NCI-H460 (cell line): ENCODE measurements at places on chromosomes 12 and 14.

GRCh38 chr14:91609161-91609560, 99.1 kb upstream of the PPP4R3A start:
- DNase-seq: no peak

DNA sequence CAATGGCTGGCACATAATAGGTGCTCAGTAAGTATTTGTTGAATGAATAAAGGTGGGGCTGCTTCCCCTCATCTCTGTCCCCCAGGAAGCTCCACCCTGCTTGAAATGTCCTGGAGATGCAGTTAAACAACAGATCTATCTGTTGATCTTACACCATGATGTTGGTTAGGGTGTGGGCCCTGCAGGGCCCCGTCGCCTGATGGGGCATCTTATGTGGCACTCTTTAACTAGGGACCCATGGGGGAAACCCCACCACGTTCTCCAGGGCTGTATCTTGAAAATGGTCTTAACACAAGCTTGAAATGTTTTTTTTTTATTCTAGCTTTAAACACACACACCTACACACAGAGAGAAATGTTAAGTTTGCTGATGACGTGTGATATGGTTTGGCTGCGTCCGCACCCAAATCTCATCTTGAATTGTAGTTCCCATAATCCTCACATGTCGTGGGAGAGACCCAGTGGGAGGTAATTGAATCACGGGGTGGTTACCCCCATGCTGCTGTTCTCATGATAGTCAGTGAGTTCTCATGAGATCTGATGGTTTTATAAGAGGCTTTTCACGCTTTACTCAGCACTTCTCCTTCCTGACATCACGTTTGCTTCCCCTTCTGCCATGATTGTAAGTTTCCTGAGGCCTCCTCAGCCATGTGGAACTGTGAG, 741.7 kb downstream of the VRK1 start:
- no peak for DNase-seq

DNA sequence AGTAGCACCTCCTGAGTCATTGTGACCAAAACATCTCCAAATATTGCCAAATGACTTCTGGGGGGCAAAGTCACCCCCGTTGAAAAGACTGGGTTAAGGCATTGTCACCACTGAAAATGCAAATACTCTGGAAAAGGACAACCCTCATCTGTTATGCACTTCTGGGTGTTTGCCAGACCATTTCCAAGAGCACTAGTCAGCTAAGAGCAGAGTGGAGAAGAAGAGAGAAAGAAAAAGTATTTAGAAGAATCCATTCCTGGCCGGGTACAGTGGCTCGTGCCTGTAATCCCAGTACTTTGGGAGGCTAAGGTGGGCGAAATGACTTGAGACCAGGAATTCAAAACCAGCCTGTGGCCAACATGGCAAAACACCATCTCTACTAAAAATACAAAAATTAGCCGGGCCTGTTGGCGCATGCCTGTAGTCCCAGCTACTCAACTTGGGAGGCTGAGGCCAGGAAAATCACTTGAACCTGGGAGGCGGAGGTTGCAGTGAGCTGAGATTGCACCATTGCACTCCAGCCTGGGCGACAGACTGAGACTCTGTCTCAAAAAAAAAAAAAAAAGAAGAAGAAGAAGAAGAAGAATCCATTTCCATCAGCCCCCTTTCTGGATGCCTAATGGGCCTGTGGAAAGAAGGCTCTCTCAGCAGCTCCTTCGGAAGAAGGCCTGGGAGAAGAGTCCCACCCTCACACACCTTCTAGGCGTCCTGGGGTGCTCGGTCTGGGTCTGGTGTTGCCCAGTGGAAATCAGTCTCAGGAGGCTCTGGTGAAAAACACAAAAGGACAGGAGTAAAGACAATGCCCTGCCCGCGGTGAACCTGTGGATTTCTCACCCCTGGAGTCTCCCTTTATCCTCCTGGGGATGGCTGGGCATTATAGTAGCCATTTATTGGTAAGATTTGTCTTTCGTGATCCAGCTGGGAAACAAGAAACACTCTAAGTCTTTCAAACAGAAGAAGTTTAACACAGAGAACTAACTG, 3.5 kb upstream of the LTBR start:
- DNase-seq: no peak

GRCh38 chr14:75579338-75579864, 981 bp downstream of the FLVCR2 start:
- DNase-seq: no peak

DNA sequence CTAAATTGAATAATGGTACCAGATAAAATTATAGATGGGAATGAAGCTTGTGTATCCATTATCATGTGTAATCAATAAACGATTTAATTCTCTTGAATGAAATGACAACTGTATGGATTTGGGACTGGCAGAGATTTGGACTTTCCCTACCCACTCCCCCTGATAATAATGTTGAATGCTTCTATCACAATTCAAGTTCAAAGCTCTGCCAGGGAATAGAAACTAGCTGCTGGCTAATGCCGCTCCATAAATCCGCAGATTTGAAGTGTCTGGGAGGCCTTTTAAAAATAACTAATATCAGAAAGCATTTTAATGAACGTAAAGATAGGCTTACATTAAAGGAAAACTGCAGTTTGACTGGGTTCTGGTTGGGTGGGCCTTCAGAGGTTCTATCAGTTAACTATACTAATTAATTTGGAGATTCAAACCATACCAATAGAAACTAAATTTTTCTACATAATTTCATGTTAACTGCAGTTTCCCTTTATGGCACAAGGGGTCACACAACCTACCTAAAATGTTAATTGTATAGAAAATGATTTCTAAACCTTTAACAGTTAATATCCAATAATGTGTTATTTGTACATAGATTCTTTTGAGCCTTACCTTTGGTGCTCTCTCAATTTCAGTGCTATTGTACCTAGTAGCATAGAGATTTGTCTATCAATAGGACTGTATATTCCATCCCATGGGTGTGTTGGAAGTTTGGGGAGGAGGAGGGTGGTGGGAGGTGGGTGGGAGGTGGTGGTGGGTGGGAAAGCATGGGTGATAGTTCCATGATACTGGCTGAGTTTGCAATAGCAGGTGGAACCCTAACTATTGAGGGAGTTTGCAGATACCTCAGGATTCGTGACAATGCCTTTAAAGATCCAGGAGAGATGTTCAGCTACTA, 4.9 kb downstream of the HNRNPA1 start:
- DNase-seq: no peak

DNA sequence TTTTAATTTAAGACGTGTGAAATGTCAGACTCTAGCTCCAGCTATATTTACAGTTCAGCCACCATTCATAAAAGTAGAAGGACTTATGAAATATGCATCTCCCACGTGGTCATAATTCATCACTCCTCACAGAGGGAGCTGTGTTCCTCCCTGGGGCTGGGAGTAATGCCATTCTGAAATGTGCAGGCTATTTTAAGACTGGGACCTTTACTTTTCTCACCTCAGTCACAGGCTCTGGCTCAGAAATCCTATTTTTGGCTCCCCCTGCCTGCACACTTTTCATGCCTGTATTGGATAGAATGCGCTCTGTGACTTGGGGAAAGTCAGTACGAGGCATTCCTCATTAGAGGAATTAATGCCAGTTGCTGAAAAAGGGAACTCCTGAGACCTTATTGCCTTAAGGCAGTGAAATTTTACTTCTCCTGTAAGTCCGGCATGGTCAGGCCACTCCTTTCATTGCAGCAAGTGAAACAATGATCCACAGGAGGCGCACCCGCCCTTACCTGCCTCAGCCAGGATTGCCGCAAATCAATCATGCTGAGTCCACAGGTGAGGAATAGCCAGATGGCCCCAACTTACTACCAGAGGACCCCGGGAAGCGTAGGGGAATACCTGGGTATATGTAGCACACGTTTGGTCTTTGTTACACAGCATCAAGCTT, 1133.2 kb upstream of the TMEM132C start:
- no peak for DNase-seq

- no peak for DNase-seq
These were observed 20.8 kb upstream of the PYROXD1 start for GRCh38 chr12:21416511-21417121.

- DNase-seq: no peak
These were observed 231.8 kb upstream of the NPAS3 start for GRCh38 chr14:32706721-32707519.
